ENCODE measurements at places on chromosomes 7 and 10. TPM values are rescaled to one million over a fixed set of nuclear protein-coding genes. Genes with fewer than 3 reads are reported as not detected.

Gene ENTPD1
- 0.32 TPM for total RNA-seq

Gene NUTM2E
- not detected for total RNA-seq

Gene CPED1
- 41.6 TPM for total RNA-seq

Gene OR13A1
- total RNA-seq = not detected

Data from articular chondrocyte of knee joint (primary cell).